ENCODE measurements at places on chromosomes 7 and 10.
A peak's percentile ranks its signal among the peaks of the same experiment; 100 is the strongest.

- no peak for DNase-seq
Observed at GRCh38 chr10:112778579-112778978, 171.5 kb upstream of the TCF7L2 start.

GRCh38 chr10:63554657-63555056 lies 33.5 kb downstream of the REEP3 start:
- peak; percentile 22 for DNase-seq

GRCh38 chr10:122246830-122247520 lies 24.1 kb upstream of the BTBD16 start:
- no peak for DNase-seq

GRCh38 chr10:26269754-26270153 lies 53.2 kb downstream of the GAD2 start:
- no peak for DNase-seq

DNA sequence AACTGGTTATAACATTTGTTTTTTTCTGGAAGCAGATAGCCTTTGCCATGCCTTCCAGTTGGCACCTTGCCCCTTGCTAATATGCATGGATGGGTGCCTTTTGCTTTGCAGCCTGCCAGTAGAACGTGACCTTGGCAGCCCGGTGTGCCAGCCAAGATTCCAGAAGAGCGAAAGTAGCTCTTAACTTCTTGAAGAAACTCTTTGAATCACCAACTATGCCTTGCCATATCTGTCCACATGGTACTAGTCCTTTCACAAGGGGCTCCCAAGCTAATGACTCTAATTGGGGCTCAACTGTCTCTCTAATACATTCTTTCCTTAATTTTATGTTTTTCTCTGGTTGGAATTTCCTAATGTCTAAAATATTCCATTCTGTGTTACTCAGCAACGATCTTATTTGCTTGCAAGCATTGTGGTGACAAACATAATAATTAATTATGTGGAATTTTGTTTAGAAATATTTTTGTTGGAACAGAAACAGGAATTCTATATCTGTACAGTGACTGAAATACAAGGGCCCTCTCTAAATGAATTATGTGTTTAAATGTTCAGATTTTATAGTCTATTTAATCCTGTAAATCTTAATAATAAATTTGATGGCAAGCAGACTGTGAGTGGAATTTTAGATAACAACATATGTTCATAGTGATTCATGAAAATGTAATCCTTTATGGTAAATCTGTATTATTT lies 45.8 kb downstream of the HDAC9 start:
- DNase-seq = no peak

GRCh38 chr10:47092831-47093230 lies 181.6 kb downstream of the PTPN20 start:
- no peak for DNase-seq

DNA sequence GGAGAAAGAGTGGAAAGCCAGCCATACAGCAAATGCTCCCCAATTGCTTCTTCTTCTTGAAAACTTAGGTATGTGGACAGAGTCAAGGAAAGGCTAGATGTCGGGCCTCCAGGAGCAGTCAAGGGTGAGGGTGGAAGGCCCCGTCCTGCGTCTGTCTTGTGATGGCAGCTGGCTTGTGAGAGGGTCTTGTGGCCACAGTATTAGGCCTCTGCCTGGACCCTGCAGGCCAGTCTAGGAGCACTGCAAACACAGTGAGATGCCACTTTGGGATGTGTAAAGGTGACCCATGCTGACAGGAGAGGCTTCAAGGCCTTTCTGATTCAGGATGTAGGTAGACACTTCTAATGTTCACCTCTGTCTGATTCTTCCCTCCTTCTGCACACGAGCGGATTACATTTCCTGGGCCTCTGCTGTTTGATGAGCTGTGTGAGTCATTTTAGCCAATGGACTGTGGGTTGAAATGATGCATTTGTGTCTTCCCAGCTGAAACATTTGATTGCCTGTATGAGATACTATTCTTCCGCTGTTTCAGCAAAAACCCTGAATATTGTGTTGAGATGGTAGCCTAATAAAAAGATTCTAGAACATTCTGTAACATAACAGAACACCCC lies 135.4 kb downstream of the EMX2 start:
- DNase-seq = no peak

GRCh38 chr7:136947347-136947746 lies 78.9 kb downstream of the CHRM2 start:
- DNase-seq = no peak

GRCh38 chr7:154541606-154542005 lies 461.3 kb downstream of the PAXIP1 start:
- DNase-seq = no peak

DNA sequence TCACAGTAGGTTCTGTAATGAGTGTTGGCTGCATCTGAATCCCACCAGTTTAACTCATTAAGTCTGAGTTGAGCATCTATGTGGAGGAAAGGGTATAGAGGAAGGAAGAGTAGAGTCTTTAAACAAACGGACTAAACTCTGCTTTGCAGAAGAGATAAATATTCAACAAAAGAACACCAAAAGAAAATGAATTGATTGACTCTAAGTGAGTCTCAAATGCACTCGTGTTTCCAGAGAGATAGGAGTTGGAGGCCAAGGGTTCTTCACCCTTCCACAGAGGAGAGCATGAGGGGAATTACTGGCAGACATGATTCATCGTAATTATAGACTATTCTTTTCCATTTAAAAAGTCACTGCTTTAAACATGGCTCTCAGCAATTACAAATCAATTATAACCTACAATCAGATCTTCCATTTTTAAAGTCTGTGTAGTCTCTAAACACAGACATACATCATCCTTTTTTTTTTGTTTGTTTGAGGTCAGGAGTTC lies 56.3 kb downstream of the PLPP4 start:
- DNase-seq = no peak

- DNase-seq = no peak
Observed at GRCh38 chr7:3592401-3593134, 291.5 kb downstream of the SDK1 start.

- DNase-seq = no peak
Observed at GRCh38 chr7:104625956-104626355, 297.6 kb downstream of the LHFPL3 start.

Data from CD4-positive, alpha-beta T cell treated with Interleukin-15 for 1 hour (primary cell).